ENCODE measurements at places on chromosomes 13 and 19.

DNA sequence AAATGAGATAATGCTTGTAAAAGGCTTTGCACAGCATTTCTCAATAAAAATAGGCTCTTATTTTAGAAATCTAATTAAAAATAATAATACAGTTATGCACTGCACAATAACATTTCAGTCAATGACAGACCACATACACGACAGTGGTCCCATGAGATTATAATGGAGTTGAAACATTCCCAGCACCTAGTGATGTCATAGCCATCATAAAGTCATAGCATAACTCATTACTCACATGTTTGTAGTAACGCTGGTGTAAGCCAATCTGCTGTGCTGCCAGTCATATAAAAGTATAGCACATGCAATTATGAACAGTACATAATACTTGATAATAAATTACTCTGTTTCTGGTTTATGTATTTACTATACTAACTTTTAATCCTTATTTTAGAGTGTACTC is 12.7 kb upstream of the SERPINE3 start:
- DNase-seq = no peak

DNA sequence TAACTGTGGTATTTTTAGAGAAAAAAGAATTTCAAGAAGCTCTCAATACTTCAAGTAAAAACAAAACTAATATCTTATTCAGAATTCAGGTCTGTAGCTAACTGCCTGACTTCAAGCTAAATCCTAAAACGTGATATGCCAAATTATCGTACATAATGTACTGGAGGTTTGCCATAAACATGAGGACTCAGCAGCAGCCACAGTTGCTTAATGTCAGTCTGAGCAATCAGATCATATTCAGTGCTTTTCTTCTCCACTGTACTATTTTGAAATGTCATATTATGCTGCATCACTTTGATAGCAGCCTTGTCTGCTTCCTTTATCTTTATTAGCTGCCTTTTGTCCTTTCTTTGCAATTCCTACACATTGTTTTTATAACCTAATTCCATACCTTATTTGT is 265.1 kb upstream of the EDNRB start:
- DNase-seq = no peak

DNA sequence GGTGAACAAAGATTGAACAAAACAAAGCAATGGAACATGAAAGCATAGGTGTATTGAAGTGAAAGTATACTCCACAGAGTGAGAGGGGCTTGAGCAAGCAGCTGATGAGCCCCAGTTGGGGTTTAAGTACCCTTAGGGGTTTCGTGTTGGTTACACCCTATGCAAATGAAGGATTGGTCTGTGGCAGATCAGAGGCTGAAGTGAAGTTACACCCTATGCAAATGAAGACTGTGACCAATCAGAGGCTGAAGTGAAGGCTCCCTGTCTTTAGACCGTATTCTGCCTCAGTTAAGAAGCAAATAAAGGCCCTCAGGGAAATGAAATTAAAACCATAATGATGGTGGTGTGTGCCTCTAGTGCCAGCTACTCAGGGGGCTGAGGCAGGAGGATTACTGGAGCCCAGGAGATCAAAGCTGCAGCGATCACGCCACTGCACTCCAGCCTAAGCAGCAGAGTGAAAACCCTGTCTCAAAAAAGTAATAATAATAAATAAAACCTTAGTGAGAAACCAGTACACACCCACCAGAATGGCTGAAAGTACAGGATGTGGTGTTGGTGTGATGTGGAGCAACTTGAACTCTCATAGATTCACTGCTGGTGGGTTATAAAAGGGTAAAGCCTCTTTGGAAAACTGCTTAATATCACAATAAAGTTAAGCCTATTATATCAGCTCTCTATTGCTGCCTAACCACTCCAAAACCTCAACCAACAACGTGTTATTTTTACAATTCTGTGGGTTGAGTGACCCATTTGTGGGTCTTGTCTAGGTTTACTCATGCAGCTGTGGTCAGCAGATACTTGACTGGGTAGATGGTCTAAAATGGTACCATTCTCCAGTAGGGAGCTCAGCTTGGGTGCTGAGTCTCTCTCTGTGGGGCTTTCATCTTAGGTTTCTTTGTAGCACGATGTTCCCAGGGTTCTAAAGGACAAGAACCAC is 12.8 kb upstream of the UPF3A start:
- DNase-seq = no peak

DNA sequence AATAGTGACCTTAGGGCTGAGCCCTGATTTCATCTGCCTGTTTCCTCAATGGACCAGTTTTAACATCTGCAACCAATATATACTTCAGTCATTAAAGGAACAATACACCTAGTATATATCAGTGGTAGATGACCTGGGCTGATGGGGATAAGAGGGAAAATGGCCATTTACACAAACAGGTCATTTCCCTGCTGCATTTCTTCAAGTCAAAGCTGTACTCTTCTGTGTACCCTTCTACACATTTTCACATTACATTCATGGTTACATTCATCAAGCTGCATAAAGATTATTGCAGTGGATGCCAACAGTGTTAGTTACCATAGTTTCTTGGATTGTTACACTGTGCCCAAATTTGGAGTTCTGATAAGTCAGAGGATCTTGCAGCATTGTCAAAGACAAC is 81.2 kb upstream of the RAP2A start:
- no peak for DNase-seq

GRCh38 chr13:24659239-24659638 is 21.0 kb upstream of the ATP12A start:
- no peak for DNase-seq

- DNase-seq = no peak
Measured at GRCh38 chr13:76091076-76091475, 454.9 kb downstream of the LMO7 start.

DNA sequence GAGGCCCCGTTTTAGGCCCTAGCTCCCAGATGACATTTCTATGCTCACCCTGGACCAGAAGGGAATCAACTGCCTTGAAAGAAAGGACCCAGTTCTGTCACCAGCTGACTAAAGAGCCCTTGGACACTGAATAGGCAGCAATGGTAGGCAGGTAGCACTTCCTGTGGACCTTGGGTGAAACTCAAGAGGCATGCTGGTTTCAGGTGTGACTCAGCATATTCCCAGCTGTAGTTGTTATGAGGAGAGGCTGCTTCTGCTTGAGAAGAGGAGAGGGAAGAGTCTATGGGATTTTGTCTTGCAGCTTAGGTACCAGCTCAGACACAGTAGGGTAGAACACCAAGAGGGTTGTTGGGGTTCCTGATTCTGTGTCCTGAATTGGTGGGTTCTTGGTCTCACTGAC is 37.9 kb upstream of the HTR2A start:
- no peak for DNase-seq

DNA sequence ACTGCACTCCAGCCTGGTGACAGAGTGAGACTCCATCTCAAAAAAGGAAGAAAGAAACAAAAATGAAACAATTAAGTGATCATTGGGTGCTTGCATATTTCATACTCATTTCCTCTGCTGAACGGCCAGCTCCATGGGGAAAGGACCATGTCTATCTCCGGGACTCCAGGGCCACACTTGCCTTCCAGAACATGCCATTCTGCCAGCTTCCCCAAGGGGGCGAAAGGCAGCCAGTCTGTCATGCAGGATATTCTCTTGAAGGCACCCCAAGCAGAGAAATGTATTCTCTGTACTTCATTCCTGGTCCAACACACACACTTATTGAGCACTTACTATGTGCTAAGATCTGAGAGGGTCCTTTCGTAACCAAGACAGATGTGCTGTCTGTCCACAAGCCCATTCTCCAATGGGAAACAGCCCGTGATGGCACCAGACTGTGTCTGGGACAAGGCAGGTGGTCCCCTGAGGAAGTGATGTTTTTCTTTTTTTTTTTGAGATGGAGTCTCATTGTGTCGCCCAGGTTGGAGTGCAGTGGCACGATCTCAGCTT is 10.2 kb upstream of the CARM1 start:
- no peak for DNase-seq

GRCh38 chr19:8705742-8706141 is 7.1 kb upstream of the ACTL9 start:
- DNase-seq = no peak

DNA sequence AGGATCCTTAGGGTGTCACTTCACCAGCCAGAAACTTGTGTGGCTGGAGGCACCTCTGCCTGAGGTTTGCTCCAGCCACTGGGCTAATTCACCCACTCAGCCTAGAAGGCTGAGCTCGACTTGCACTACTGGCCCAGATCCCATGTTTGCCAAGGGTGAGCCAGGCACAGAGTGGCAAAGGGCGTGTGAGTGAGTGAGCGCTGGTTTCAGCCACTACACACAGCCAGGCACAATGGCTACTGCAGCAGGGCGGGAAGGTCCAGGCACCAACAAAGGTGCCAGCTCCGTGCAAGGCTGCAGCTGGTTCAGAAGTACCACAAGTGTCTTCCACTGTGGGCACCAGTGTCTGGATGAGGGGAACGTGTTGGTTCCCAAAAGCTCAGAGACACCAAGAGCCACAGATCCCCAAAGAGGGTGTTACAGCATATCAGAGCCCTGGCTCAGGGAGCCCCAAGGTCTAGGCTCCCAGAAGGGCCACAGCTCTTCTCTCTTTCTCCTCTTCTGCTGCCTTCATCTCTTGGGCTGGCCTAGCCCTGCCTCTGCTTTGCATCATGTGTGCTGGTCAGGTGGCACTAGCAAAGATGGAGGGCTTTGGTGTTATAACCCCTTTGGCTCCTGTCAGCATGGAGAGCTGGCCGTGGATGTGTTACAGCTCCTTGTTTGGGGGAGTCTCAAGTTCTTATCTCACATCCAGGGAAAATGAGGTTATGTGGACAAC is 736.3 kb upstream of the KLHL1 start:
- no peak for DNase-seq

DNA sequence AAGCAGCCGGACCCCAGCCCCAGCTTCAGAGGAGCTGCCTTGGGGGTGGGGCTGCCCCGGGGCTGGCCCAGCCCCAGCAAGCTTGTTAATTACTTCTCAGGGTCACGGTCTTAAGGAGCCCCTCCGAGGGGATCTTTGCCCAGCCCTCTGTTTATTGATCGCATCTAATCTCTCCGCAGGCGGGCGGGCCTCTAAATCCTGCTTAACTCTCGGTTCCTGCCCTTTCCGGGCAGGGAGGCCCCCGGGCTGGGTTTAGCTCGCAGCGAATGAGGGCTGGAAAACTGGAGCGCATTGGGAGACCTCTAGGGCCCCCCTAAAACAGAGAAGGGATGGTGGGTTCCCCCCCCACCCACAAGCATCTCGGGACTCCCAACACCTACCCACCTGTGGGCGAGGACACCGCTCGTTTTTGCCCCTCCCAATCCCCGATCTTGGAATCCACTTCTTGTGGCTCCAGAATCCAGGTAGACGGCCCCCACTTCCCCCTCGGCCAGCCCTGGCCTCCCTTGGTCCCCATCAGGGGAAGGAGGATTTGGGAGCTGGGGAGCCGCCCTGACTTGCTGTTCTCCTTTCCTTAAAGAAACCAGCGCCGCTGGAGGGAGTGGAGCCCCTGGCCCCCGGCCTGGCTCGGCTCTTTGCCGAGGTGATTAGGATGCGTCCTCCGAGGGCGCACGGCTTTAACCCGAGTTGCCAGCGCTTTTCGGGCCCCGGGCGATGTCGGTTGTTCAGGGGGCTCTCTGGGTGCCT is 59.5 kb upstream of the ADGRL1 start:
- DNase-seq = no peak

DNA sequence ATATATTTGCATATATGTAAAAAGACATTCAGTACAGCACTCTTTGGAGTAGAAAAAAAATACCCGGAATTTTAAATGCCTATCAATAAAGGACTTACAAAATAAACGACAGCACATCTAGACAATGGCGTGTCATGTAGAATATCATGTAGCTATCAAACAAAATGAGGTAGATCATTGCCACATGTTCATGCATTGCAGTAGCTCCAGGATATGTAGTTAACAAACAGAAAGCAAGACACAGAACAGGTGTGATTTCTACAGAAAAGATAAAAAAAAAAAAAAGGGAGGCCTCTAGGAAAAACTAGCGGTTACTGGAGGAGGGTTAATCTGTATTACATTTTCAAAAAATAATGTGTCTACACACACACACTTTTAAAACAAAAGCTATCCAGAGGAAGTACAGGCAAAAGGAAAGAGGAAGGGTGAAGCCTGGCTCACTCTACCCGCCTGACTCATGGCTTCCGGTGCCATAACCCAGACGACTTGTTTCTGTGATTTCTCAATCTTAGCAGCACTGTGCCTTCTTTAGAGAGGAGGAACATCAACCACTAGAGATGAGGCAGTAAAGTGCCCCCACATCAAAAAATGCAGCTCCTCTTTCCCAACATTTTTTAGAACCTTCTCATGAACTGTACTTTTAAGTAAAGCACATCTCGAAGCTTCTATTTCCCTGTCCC is 6.9 kb downstream of the KCTD12 start:
- DNase-seq = no peak

GRCh38 chr13:21960108-21960507 is 289.2 kb downstream of the FGF9 start:
- DNase-seq = no peak

DNA sequence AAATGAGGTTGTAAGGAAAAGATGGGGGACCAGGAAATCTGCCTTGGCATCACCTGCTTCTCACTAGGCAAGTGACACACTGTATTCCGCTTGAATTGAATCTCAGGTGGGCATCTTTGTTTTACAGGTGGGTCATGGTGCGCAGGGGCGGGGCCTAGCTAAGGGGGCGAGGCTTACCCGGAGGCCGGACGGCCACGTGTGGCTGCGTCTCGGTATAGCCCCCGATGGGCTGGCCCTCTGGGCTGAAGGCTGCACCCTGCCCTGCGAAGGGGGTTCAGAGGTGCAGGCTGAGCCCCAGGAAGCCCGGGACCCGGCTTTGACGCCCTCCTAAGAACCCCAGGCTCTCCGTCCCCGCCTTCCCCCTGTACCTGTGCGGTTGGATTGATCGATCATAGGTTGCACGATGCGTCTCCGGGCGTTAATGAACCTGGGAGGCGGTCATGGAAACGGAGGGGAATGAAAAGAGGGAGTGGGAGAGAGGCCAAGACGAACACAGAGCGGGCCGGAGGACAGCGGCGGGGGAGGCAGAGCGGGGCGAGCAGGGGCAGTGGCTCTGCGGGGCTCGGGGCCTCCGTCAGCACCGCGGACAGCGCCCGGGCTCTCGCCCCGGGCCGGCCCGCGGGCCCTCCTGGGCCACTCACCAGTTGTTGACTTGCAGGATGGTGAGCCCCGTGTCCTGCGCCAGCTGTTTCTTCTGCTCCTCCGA is 12.5 kb downstream of the MEIS3 start:
- no peak for DNase-seq

- DNase-seq = no peak
Measured at GRCh38 chr19:41328157-41328841, 18.3 kb downstream of the CCDC97 start.

- DNase-seq = no peak
Measured at GRCh38 chr19:19652482-19653295, 9.2 kb upstream of the GMIP start.

GRCh38 chr13:32881074-32881776 is 135.0 kb upstream of the KL start:
- DNase-seq = no peak
